ENCODE measurements at places on chromosomes 4 and X.

DNA sequence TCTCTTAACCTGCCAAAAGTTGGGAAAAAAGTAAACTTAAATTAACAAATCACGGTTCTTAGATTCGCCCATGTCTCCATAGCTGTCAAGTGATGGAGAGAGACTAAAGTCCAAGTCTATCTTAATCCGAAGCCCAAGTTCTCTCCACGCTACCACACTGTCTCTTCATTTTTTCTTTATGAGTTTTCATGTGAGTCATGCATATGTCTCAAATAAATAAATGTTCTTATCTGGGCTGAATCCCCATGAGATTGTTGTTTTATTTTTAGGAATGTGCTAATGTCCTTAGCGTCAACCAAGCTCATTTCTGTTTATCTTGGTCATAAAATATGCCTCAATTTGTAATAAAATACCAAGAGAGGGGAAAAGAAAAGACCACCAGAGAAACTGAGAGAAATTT is 169.3 kb downstream of the RCHY1 start:
- DNase-seq, result no peak

- DNase-seq, result no peak
Observed at GRCh38 chr4:25908491-25908901, 5.5 kb upstream of the SMIM20 start.

DNA sequence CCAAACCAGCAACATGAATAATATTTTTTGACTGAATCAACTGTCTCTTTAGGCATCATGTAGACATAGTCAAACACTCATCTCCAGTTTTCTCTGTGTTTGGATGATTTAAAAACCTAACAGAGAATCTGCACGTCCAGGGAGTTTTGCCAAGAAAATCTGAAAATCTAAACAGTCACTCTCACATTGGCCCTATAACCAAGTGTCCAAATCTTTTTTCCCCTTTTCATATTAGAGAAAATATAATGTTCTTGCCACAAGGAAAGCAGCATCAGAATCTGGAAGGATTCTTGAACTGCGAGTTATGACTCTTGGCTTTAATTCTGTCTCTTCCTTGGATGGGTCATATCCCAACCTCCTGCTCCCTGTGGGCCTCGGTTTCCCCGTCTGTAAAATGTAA is 8.8 kb upstream of the CHRDL1 start:
- no peak for DNase-seq

DNA sequence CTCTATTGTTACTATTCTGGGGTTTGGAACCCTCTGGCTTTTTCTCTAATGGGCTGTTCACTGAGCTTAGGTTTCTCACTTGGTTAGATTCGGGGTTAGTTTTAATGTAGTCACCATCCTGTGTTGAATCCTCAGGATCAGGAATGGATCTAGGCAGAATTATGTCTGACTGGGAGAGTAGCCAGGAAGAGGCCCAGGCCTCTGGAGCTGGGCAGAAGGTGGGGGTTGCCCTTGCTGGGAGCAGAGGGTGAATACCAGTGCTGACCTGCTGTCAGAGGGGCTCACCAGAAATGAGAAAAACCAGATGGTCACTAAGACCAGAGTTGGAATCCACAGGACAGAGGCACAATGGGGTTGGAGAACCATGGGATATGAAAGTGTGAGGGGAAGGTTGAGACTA is 126.6 kb upstream of the SLC4A4 start:
- DNase-seq, result no peak

- DNase-seq, result no peak
Observed at GRCh38 chr4:128663325-128663724, 146.2 kb upstream of the JADE1 start.

DNA sequence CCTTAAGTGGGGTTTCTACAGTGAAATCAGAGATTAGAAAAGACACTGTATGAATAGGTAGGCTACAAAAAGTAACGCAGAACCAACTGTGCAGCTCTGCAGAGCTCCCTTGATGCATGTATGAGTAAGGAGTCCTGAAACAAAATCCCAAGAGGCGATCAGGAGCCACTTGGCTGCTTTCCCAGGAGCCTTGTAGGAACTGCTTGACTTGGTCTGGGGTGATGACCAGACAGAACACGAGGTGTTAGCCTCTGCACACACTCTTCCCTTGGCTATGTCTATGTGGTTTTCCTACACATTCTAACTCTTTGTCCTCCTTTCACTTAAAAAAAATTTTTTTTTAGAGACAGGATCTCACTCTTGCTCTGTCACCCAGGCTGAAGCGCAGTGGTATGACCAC is 22.8 kb upstream of the AP1S2 start:
- no peak for DNase-seq

DNA sequence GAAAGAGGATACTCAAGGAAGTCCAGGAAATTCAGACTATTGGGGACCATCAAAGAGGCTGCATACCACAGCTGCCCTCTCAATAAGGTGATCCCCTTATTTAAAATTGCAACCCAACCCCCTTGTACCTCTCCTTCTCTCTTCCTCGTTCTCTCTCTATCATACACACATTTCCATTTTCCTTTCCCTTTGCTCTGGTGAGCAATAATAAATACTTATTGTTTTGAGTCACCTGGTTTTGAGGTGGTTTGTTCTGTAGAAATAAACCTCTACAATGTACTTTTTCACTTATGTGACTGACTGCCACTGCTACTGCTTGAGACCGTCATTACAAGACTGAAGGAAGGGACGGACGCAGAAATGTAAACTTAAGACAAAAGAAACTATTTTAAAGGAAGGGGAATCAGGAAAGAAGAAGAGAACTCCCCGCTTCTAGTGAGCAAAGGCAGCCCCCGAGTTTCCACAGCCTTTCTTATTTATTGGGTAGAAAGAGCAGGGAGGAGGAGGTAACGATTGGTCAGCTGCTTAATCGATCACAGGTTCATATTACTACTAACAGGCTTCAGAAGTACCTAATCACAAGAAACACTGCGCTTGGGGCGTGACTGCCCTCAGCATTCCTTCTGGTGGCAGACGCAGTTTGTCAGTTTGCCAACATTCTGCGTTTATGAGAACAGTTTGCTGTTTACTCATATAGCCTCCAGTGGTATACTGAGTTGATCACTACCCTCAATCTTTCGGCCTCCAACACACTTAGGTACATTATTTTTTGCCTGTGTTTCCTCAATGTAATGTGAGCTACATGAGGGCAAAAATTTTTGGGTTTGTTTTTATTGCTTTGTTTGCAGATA is 16.9 kb upstream of the TMEM165 start:
- DNase-seq, result no peak

DNA sequence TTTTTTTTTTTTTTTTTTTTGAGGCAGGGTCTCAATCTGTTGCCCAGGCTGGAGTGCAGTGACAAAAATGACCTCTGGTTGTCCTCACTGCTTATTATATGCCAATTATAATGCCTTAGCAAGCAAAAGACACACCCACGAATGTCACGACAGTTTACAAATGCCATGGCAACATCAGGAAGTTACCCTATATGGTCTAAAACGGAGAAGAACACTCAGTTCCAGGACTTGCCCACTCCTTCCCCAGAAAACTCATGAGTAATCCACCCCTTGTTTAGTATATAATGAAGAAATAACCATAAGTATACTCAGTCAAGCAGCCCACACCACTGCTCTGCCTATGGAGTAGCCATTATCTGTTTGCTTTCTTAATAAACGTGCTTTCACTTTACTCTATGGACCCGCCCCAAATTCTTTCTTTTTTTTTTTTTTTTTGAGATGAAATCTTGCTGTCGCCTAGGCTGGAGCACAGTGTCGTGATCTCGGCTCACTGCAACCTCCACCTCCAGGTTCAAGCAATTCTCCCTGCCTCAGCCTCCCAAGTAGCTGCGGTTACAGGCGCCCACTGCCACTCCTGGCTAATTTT is 106.2 kb downstream of the SMIM20 start:
- DNase-seq, result no peak

GRCh38 chrX:129007631-129008030 is 515.7 kb downstream of the SMARCA1 start:
- DNase-seq, result no peak

DNA sequence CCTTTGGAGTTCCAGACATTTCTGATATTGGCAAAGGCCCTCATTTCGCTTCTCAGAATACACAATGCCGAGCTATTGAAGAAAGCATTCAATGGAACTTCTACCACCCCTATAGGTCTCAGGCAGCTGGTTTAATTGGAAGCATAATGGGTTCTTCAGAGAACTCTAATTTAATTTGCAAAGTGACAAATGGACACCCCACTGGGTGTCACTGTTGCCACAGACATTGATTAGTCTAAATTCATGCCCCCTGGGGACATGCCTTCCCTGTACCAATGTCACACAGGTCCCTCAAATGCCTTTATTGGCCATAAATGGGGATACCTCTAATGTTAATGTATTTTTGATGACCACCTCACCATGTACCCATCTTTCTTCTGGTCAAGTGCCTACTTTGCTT is 22.9 kb upstream of the TMEM255A start:
- DNase-seq, result no peak

DNA sequence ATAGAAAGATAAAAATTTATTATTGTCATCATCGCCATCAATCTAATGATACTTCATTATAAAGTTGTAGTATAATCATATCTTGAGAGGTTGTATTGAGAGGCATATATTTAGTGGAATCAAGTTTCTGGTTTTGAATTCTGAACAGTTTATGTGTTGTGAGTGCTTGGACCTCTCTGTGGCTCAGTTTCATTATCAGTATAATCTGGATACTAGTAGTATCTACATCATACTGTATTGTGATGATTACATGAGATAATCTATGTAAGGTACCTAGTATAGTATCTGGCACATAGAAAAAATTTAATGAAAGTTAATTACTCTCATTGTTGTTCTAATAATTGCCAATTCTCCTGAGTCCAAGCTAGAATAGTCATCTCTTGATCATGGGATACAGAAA is 161.2 kb upstream of the UBQLN2 start:
- no peak for DNase-seq

- DNase-seq, result no peak
Observed at GRCh38 chr4:128840711-128841318, 31.3 kb downstream of the JADE1 start.

GRCh38 chr4:158875026-158875425 is 106.2 kb downstream of the FNIP2 start:
- DNase-seq, result no peak

- no peak for DNase-seq
Observed at GRCh38 chr4:108794136-108794535, 31.3 kb upstream of the ETNPPL start.

DNA sequence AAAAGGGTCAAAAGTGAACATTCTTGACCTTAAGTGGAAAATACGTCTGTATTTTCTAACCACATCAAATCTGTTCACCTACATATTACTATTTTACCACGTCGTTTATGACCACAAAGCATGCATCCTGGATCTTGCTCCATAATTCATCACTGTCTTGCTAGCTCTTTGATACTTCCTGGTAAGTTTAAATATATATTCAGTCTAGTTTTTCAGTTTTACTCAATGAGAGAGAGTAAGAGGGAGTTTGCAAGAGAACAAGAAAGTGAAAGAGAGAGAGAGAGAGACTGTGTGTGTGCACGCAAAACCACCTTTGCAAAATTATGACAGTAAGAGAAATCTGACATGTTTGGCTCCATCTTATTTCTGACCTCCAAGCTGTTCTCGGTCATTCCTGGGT is 173.7 kb upstream of the GALNTL6 start:
- DNase-seq, result no peak

DNA sequence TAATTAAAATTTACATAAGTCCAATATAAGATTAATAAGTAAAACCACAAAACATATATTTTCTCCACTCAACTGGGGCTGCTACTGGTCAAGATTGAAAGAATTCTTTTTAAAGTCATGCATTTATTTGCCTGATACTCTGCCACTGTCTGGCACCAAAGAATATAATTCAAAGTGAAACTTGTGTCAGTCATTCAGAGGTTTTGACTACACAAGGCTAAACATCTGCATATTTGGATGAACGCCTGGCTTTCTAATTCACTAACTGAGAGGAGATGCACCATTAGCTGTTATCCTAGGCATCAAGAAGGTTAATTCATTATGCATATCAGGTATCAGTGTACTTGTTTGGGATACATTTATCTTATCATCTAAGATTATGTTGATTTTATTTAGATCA is 598.5 kb downstream of the CENPC start:
- DNase-seq, result no peak

GRCh38 chrX:100494646-100495370 is 84.7 kb upstream of the PCDH19 start:
- DNase-seq, result no peak

DNA sequence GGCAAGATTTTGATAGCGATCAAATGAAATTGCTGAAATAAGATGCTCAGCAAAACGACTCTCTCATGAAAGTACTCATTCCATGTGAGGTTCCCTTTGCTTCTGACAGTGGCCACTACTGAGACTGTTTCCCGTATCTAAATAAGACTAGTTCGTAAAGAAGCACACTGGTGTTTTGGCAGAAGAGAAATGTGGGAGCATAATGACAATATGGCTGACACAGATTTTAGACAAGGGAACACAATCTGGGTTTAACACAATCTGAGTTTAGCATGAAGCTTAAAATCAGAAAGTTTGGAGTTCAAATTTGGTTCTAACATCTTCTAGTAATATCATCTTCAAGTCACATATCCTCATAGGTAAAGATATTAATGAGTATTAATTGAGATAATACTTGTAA is 13.7 kb downstream of the GABRA4 start:
- no peak for DNase-seq

GRCh38 chrX:54415534-54416350 is 24.5 kb upstream of the TSR2 start:
- DNase-seq, result no peak

GRCh38 chrX:71618303-71618721 is at the start of gene CXCR3:
TSS of gene CXCR3 (minus strand) at chrX:71618511. CDS start at chrX:71618449, 62 bp downstream.
- peak; percentile 53 for DNase-seq

DNA sequence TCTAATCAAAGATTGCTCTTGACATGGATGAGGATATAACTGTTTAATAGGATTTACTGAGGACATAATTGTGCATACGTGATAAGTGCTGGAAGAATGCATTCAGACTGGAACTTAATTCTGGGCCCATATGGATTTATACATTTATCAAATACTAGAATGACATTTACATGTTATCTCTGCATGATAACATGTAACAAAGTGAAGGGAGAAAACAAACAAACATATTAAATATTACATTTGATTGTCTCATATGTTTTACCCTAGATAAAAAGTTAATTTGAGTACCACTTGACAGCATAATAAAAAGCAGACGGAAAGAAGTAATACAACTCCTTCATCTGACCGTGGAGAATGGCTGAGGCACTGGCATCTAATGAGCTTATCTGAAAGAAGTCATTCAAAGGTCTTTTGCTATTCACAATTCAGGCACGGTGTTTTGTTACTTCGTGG is 297.8 kb downstream of the PPP3CA start:
- no peak for DNase-seq

- no peak for DNase-seq
Observed at GRCh38 chr4:167084321-167084720, 150.0 kb downstream of the SPOCK3 start.

DNA sequence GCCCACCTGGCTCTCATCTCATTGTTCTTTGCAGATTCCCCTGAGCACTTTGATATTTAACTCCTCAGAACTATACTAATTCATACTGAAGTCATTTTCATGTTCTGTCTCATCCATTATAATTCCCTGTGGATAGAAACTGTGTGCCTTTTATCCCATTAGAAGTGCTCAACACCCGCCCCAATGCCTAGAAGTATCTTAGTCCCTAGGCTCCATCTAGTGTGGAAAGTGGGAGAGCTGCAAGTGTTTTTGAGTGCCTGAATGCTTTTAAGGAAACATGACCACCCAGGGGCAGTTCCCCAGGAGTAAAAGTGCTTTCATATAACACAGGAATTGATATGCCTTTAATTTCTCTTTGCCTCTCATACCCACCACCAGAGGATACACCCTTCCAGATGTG is 117.0 kb downstream of the CHRDL1 start:
- DNase-seq, result no peak

- DNase-seq, result no peak
Observed at GRCh38 chr4:182185491-182185890, 57.7 kb upstream of the TENM3 start.

Data from stimulated activated CD8-positive, alpha-beta memory T cell treated with anti-CD3 and anti-CD28 coated beads, Interleukin-15, amount 100 ng/mL, for 4 hours (primary cell).